ENCODE measurements at places on chromosomes 1 and 21.

- DNase-seq, result no peak
Measured at GRCh38 chr1:232377494-232377770, 252.5 kb downstream of the SIPA1L2 start.

DNA sequence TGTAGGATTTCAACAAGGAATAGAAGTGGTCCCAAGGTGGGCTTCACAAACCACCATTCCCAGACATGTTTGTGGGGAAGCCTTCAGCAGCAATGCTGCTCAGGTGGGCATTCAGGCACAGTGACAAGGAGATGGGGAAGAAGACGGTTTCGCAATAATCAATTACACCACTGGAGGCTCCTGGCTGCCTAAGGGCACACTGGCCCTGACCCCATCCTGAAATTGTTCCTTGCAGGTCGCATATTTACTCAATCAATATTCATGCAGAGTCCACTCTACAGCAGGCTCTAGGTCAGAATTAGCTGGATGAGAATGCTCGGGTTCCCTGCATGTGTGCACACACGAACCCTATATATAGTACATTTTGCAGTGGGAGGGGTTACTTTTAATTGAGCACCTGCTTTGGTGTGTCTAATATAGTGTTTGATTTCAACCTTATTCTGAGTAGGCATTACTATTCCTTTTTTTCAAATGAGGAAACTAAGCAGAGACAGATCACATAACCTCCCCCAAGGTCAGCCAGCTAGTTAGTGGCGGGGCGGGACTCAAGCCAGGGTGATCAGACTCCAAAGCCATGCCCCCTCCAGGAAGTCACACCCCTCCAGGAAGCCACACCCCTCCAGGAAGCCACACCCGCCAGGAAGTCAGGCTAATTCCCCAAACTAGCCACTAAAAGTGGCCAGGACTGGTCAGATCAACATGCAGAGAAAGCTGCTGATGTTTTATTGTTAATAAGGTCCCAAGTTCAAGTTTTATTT, 106.5 kb downstream of the HLCS start:
- peak; percentile 27 for DNase-seq

- no peak for DNase-seq
Measured at GRCh38 chr1:115757856-115758255, 10.7 kb downstream of the CASQ2 start.

- DNase-seq, result no peak
Measured at GRCh38 chr1:1354271-1355247, 3.8 kb downstream of the MXRA8 start.

DNA sequence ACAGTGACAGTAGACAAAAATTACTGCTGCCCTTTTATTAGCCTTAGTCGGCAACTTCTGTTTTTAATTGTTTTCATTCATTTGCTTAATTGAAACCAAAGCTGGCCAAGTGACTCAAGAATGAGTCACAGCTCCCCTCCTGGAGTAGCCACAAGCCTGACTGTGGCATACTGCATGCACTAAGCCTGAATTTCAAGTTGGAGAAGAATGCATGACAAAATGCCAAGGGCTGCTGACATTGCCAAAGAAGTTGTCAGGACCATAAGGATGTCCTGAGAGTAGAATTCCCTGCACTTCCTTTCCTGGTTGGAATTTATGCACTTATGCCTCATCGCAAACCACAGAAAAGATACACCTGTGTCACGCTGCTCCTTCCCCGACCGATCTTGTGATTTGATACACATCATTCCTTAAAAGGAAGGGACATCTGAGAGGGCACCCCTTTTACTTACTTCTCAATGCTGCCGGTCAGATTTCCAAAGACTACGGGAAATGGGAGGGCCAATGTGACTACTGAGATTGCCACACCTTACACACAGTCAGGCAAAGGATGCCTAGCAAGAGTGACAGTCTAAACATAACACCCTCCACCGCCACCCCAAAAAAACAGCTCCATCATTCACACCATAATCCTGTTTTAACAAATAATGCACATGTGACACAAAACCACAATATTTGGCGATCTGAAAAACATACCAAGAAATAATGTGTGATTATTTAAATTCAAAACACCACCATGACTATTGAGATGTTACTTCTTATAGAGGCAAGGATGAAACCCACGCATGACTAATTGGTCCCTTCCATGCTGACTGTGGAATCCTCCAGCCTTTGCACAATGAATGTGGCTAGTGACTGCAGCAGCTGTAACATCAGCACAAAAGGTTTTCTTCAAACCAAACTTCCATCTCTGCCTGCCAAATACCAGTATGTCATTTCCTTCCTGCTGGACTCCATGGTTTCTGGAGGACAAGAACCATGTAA, 28.2 kb downstream of the VAV3 start:
- peak; percentile 60 for DNase-seq

DNA sequence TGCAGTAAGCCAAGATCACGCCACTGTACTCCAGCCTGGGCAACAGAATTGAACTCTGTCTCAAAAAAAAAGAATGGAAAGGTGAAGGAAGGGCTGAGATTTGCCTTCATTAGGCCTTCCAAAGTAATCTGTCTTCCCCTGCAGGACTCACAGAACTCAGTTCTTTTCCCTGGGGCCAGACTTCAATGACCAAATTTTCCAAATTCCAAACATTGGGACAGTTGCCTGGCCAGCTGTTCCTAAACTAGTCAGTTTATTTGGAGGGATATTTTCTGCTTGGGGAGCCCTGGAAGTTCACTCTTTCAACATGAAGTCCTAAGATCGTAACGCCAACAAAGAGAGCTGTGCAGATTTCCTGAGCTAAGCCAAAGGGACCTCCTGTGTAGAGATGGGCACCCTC, 5.4 kb upstream of the DEDD start:
- DNase-seq, result no peak

- DNase-seq, result peak; percentile 89
Measured at GRCh38 chr1:92484472-92485380, 2.0 kb downstream of the GFI1 start.

GRCh38 chr1:10904396-10905358, 107.8 kb upstream of the TARDBP start:
- DNase-seq, result peak; percentile 45

DNA sequence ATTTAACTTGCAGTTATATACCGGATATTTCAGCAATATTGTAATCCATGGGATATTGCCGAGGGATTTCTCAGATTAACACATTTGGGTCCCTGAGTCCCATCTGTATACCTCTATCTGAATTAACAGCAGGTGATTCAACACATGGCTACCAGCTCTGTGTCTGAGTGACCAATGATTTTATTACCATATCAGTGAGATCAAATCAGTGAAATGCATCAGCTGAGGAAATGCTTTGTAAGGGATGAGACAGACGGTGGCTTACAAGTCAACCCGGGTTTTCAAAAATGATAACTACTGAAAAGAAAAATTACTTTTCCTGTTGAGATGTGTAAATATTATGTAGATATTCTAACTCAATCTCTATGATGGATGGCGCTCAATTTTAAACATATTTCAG, 504.1 kb upstream of the PKN2 start:
- DNase-seq, result no peak

GRCh38 chr1:81109038-81109437, 691.7 kb upstream of the ADGRL2 start:
- DNase-seq, result no peak

GRCh38 chr21:39022035-39022434, 161.2 kb downstream of the PSMG1 start:
- no peak for DNase-seq

- DNase-seq, result no peak
Measured at GRCh38 chr1:208885650-208886049, 641.5 kb upstream of the PLXNA2 start.

DNA sequence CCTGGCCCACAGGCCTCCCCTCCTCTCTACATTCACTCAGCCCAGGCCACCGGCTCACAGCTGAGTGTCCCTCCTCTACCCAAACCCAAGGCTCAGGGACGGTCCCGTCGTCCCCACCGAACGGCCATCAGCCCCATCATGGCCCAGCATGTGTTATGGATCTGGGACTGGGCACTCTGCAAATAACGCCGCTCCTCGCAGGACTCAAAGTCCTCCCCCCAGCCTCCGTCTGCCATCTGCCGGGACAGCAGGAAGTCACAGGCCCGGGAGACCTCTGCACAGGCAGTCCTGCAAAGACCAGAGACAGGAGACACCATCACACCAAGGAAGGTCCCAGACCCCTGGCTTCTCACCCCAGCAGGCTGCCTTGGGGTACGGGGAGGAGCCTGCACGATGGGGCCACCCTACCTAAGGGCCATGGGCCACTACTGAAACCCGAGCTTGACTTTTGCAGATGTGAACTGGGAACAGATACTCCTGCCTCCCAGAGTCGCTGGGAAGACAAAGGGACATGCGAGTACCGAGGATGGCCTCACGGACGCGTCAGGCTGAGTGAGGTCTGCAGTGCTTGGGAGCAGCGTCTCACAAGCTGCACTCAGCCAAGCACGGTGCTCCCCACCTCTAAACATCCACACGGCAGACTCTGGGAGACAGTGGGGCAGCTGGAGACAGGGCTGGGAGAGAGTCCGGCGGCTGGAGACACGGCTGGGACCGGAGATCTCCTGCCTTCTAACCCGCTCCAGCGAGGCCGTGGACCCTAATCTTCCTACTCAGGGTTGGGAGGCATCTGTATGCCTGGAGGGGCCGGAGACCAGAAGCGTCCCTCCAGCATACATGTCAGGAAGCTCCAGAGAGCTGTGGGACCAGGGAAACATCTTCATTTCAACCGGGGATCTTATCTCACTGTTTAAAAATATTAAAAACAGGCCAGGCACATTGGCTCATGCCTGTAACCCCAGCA, 10.4 kb upstream of the SPATC1L start:
- no peak for DNase-seq

GRCh38 chr1:109667452-109668122, at the start of gene GSTM2:
Gene GSTM2 (plus strand): TSS chr1:109668057. CDS start chr1:109668116, 59 bp downstream.
- peak; percentile 86 for DNase-seq

- no peak for DNase-seq
Measured at GRCh38 chr1:237287876-237288521, 246.0 kb downstream of the RYR2 start.

- no peak for DNase-seq
Measured at GRCh38 chr1:62198781-62199125, 4.1 kb downstream of the L1TD1 start.

- no peak for DNase-seq
Measured at GRCh38 chr1:43558346-43558841, 27.7 kb downstream of the PTPRF start.

DNA sequence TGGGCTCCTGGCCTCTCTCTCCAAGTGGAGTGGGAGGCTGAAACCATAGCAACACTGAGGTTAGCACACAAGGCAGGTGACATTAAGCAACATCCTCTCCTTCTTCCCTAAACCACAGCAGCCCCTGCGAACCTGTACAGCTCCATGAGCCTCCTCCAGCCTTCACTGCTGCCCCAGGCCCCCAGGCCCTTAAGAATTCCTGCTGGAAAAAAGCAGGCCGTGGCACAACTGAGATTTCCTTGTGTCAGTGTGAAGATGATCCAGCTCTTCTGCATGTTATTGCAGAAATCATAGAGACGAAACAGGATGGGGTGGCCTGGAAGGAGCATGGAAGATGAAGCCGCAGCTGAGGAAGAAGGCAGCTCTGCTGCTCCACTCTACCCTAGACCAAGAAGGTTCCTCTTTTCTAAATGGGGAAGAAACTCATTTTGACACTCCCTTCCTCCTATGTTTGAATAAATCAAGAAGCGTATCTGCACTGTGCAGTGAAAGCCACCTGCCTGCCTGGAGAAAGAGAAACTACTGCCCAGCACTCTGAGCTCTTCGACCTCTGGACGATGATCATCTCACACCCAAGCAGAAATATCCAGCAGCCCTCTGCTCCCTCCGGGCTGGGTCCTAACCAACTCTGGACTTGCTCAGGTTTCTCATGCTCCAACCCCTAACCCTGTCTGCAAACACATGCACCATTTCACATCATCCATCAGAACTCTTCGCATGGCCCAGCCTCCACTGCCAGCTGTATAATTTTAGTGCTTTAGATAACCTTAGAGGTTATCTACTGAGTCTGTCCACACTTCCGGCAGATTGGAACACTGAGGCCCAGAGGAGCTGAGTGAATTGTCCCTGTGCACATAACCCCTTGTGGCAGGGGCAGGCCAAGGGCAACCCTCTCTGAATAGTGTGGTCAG, 20.7 kb downstream of the SH3BP5L start:
- DNase-seq, result no peak
